Colonic mucosa (tissue), 4 donors: ENCODE measurements at places on chromosomes 2 and 18.
A peak's percentile ranks its signal among the peaks of the same experiment; 100 is the strongest.

- no peak for DNase-seq
Observed at GRCh38 chr2:199972088-199972626, 16.8 kb downstream of the MAIP1 start.

DNA sequence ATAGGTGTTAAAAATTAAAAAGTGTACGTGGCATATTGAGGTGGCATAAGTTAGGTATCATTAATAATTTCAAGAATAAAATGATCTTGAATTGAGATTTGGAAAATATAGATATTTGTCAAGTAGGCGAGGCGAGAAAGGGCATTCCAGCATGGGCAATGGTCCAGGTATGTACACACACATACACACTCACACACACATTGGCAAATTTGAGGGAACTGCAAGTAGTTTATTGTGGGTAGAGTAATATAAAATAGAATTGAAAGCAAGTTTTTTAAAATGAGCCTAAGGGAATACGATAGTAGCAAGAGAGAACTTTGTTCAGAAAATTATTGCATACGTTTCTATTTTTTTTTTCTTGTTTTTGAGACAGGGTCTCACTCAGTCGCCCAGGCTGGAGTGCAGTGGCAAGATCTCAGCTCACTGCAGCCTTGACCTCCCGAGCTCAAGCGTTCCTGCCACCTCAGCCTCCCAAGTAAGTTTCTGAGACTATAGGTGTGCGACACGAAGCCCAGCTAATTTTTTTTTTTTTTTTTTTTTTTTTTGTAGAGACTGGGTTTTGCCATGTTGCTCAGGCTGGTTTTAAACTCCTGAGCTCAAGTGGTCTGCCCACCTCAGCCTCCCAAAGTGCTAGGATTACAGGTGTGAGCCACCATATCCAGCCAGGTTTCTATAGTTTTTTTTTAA lies 96.7 kb upstream of the SLC39A10 start:
- peak; percentile 59 for DNase-seq

DNA sequence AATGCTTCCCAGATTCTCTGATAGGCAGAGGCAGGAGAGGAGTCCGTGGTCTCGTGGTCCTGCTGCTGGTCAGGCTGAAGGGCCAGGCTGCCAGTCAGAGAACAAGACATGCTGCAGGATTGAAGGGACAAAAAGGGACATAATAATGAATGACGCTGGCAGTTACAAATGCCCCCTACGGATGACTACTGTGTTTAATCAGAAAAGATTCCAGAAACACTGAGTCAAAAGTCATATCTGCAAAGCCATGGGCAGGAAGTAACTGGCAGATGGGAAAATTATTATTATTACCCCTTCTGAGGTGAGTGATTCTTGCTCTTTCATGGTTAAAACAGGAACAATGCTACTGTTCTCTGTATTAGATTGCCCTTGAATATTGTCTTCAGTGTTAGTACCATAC lies 19.0 kb downstream of the LCT start:
- no peak for DNase-seq

- DNase-seq, result no peak
Observed at GRCh38 chr18:7158216-7158615, 40.6 kb upstream of the LAMA1 start.

GRCh38 chr18:9477509-9477908 lies 2.2 kb downstream of the RALBP1 start:
- DNase-seq, result no peak

GRCh38 chr2:160111951-160112798 lies 49.8 kb upstream of the PLA2R1 start:
- no peak for DNase-seq

DNA sequence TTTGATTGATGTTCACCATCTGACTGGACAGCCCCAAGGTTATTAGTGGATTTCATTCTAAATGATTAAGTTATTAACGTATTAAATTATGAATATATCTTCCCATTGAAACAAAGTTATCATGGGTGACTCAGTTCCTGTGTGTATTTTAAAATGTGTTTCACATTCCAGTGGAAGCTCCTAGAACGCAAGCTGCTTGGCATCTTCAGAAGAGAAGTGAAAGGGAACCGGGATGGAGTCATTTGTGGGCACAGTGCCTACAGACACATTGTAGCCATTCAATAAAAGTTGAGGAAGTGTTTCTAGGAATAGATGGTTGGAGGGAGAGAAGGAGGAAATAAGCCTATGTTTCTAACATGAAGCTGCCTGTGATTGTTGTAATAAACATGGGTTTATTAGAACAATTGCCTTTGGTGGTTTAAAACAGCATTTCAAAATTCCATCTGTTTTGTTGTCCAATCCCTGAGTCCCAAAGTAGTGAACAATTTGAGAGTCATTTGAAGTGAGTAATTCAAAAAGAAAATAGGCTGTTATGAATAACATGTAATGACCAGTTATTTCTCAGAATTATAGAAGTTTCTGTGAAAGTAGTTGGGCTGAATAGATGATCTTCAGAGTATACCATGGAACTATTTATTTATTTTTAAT lies 143.5 kb downstream of the PKP4 start:
- peak; percentile 64 for DNase-seq
